ENCODE measurements at places on chromosomes 6 and 20.
A peak's percentile ranks its signal among the peaks of the same experiment; 100 is the strongest.

DNA sequence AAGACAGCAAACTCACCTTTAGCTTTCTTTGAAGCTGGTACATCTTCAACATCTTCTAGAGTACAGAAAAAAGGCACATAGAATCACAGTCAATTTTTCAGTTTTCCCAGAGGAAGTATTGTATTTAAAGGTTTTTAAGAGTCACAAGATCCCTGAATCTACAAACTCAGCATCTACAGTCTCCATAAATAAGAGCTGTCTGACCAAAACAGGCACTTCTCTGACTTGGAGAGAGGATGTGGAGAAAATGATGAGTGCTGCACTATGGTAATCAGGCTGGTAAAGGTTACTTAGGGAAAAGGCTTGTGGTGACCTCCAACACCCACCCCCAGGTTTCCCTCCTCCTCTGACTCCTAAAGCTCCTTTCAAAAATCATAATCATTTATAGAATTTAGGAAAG lies 228.0 kb downstream of the CLVS2 start:
- H3K27me3 ChIP-seq = no peaks in the 10 kb centered on the region
- no peak overlapping the region for H3K4me3 ChIP-seq
- no peaks in the 10 kb centered on the region for H3K4me1 ChIP-seq
- H3K36me3 ChIP-seq = no peaks in the 10 kb centered on the region

DNA sequence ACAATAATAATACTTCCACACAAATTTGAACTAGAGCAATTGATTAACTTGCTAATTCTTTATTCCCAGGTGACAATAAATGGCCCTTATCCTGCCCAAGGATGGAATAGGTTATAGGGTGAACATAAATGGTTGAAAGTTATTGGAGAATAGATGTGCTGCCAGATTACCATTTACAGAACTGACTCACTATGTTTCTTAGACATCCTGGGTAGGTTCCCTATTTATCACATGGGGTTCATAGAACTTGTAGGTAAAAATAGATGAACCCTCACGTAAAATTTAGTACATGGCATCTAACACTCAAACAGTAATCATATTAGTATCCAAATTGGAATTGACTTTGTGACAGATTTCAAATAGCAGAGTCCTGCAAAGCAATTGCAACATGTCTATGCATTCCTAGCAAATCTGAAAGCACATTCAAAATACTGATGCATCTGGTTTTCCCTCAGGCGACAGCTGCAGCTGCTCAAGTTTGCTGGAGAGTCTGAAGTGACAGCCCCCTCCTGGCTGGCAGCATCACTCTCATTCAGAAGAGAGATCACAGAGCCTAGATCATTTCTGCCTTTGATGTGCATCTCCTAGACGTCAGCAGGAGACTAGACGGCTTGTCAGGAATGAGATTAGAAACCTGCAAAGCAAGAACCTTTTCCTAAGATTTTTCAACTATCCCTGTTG lies 80.2 kb upstream of the RNF217 start:
- H3K4me3 ChIP-seq = no peak overlapping the region
- H3K36me3 ChIP-seq = no peaks in the 10 kb centered on the region
- H3K27ac ChIP-seq = no peak overlapping the region

GRCh38 chr20:61643656-61644377 lies 391.8 kb downstream of the CDH4 start:
- DNase-seq = no peak
- no peaks in the 10 kb centered on the region for H3K4me1 ChIP-seq
- no peak overlapping the region for H3K27ac ChIP-seq
- no peaks in the 10 kb centered on the region for H3K27me3 ChIP-seq

- no peak overlapping the region for H3K4me3 ChIP-seq
- no peaks in the 10 kb centered on the region for H3K27me3 ChIP-seq
- no peak overlapping the region for H3K27ac ChIP-seq
Measured at GRCh38 chr20:20816969-20817755, 104.7 kb upstream of the RALGAPA2 start.

GRCh38 chr20:5067877-5068645 lies 51.7 kb downstream of the PCNA start:
- peak; percentile 33 for DNase-seq
- H3K36me3 ChIP-seq = no peaks in the 10 kb centered on the region
- H3K27me3 ChIP-seq = no peaks in the 10 kb centered on the region
- H3K4me1 ChIP-seq = peaks cover under 1% of the 10 kb centered on the region
- no peak overlapping the region for H3K4me3 ChIP-seq

- no peak overlapping the region for H3K4me3 ChIP-seq
- no peak overlapping the region for H3K27ac ChIP-seq
- no peaks in the 10 kb centered on the region for H3K4me1 ChIP-seq
- no peaks in the 10 kb centered on the region for H3K36me3 ChIP-seq
- no peaks in the 10 kb centered on the region for H3K27me3 ChIP-seq
Measured at GRCh38 chr6:15462717-15463525, 199.9 kb downstream of the DTNBP1 start.

DNA sequence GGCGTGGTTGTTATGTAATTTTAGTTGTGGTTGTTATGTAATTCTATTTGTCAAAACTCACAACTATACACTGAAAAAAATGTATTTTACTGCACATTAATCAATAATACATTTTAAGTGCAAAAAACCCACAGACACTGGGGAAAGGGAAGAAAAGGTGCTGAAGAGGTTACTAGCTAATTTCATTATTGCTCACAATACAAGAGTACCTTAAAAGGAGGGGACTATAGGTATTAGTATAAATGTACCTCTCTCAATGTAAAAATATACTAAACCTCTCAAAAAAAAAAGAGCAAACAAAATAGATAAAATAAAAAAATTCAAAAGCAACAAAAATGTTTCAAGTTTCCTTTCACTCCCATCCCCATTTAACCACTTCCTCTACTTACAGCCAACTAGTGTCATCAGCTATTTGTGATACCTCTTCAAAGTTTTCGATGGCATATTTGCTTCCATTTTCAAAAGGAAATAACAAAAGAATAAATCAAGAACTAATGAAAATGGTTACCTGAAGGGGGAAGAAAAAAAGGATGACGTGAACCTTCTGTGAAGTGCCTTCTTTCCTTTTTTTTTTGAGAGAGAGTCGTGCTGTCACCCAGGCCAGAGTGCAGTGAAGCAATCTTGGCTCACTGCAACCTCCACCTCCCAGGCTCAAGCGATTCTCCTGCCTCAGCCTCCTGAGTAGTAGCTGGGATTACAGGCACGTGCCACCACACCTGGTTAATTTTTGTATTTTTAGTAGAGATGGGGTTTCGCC lies 30.2 kb downstream of the RANBP9 start:
- DNase-seq = no peak
- no peak overlapping the region for H3K4me3 ChIP-seq
- H3K27ac ChIP-seq = no peak overlapping the region
- no peaks in the 10 kb centered on the region for H3K27me3 ChIP-seq
- no peaks in the 10 kb centered on the region for H3K36me3 ChIP-seq

- H3K36me3 ChIP-seq = no peaks in the 10 kb centered on the region
- no peaks in the 10 kb centered on the region for H3K4me1 ChIP-seq
- no peak overlapping the region for H3K4me3 ChIP-seq
Measured at GRCh38 chr6:3320238-3320811, 61.6 kb downstream of the PSMG4 start.

- DNase-seq = no peak
- H3K4me3 ChIP-seq = no peak overlapping the region
- H3K4me1 ChIP-seq = no peaks in the 10 kb centered on the region
- no peak overlapping the region for H3K27ac ChIP-seq
- no peaks in the 10 kb centered on the region for H3K27me3 ChIP-seq
- H3K36me3 ChIP-seq = no peaks in the 10 kb centered on the region
Measured at GRCh38 chr6:143003676-143004075, 57.0 kb upstream of the AIG1 start.

GRCh38 chr6:119312875-119313338 lies 36.7 kb downstream of the MAN1A1 start:
- no peaks in the 10 kb centered on the region for H3K36me3 ChIP-seq
- no peaks in the 10 kb centered on the region for H3K27me3 ChIP-seq
- H3K4me1 ChIP-seq = peaks cover 25% of the 10 kb centered on the region
- no peak for DNase-seq

DNA sequence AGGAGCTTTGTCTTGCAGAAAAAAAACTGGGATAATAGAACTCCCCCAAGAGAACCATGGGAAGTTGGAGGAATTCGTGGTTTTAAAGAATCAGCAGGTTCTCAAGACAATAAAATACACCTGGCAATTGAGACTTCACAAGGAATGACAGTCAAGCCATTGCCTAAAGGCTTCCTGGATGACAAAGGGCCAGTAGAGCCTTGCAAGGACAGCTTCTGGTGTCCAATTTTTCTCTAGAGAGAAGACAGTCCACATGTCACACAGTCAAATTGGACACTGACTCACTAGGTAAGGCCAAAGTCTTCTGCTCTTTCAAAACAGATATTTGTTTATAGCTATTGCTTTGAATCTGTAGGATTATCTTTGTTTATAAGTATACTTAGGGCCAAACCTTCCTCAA lies 80.3 kb upstream of the BMP5 start:
- no peaks in the 10 kb centered on the region for H3K27me3 ChIP-seq
- H3K36me3 ChIP-seq = no peaks in the 10 kb centered on the region
- no peak overlapping the region for H3K27ac ChIP-seq
- no peak overlapping the region for H3K4me3 ChIP-seq
- no peaks in the 10 kb centered on the region for H3K4me1 ChIP-seq

GRCh38 chr6:135902756-135903331 lies 51.3 kb downstream of the PDE7B start:
- H3K4me1 ChIP-seq = no peaks in the 10 kb centered on the region
- H3K36me3 ChIP-seq = no peaks in the 10 kb centered on the region
- no peak overlapping the region for H3K27ac ChIP-seq
- H3K27me3 ChIP-seq = no peaks in the 10 kb centered on the region
- no peak overlapping the region for H3K4me3 ChIP-seq

- no peak overlapping the region for H3K4me3 ChIP-seq
- no peak overlapping the region for H3K27ac ChIP-seq
- no peak for DNase-seq
- H3K27me3 ChIP-seq = no peaks in the 10 kb centered on the region
- H3K36me3 ChIP-seq = peaks cover 59% of the 10 kb centered on the region
- no peaks in the 10 kb centered on the region for H3K4me1 ChIP-seq
Measured at GRCh38 chr6:157200611-157201010, 122.7 kb downstream of the TMEM242 start.

- peaks cover 79% of the 10 kb centered on the region for H3K36me3 ChIP-seq
- no peak overlapping the region for H3K27ac ChIP-seq
- no peak overlapping the region for H3K4me3 ChIP-seq
- H3K27me3 ChIP-seq = no peaks in the 10 kb centered on the region
- H3K4me1 ChIP-seq = peaks cover 12% of the 10 kb centered on the region
Measured at GRCh38 chr6:152201120-152201519, 393.6 kb downstream of the ESR1 start.

GRCh38 chr6:132304891-132305305 lies 96.4 kb downstream of the MOXD1 start:
- H3K36me3 ChIP-seq = no peaks in the 10 kb centered on the region
- H3K4me3 ChIP-seq = no peak overlapping the region
- no peak for DNase-seq
- no peaks in the 10 kb centered on the region for H3K4me1 ChIP-seq
- H3K27me3 ChIP-seq = no peaks in the 10 kb centered on the region

GRCh38 chr6:45595010-45595851 lies 217.5 kb upstream of the SUPT3H start:
- peaks cover 8% of the 10 kb centered on the region for H3K27me3 ChIP-seq
- H3K4me1 ChIP-seq = no peaks in the 10 kb centered on the region
- H3K36me3 ChIP-seq = no peaks in the 10 kb centered on the region
- no peak for DNase-seq

- no peaks in the 10 kb centered on the region for H3K4me1 ChIP-seq
- H3K27ac ChIP-seq = no peak overlapping the region
- DNase-seq = no peak
- H3K27me3 ChIP-seq = no peaks in the 10 kb centered on the region
Measured at GRCh38 chr6:68951270-68951669, 316.2 kb downstream of the ADGRB3 start.

DNA sequence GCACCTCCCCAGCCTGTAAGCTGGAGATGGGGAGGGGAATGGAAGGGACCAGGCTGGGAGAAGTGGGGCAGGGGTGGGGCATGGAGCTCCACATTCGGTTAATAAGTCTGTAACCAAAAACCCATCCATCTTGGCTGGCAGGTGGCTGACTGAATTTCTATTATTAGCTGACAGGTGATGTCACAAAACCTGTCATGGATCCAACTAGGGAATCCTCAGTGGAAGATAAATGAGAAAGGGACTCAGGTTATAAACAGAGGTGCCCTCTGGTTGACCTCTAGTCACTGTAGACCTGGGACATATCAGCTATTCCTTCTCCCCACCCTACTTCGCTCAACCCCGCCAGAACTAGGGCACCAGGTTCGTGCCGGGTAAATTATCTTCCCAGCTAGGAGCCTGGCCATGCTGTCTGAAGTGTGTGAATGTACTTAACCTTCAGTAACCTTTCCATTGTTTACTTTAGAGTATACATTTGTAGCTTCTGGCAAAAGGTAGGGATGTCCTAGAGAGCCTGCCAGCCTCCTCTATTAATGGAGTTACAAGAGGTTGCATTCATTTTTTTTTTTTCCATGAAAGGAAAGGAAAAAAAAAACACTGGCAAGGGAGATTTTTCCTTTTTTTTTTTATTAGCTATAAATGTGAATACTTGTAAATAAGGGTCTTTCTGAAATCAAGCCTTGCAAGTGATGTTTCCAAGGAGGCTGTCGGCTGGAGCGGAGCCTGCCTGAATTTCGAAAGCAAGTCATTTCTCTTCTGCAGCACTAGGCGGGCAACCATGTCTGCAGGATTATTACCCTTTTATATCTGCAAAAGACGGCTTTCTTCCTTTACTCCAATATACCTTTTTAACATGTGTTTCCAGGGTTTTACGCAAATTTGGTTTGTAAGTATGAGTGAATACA lies 135.9 kb downstream of the TMEM242 start:
- peaks cover 57% of the 10 kb centered on the region for H3K36me3 ChIP-seq
- DNase-seq = no peak
- no peak overlapping the region for H3K4me3 ChIP-seq
- H3K27ac ChIP-seq = peak overlapping the region; percentile 43

DNA sequence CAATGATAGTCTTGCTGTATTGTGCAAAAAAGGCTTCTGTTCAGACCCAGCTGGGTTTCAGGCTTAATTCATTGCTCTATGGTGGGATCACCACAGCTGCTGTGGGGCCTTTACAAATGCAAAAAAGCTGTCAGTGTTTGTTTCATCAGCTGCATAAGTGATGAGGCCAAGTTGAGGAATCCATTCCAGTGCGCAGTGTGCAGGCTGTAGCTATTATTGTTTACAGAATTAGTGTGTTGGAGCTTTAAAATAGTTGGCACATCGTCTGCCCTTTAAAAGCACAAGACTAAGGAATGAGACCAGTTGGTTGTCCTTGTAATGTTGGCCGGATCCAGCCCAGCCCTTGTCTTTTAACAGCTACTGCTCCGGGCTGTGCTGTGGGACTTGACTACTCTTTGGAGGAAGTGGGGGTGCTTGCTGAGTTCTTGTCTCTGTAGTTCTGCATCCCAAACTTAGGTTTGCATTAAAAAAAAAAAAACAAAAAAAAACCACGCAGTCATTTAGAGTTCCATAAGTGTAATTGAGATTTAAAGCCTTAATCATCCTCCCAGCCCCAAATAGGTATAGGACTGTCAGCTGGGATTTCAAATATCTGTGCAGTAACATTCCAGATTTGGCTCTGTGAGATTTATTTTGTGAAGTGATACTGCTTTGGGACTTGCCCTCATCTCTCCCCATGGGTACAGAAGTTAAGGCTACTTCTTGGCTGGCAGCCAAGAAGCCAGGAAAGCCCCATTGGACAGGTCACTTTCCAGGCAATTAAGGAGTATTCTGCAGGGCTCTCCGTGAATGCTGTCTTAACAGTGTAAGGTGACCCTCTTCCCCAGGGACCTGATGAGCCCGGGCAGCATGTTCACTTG lies 19.3 kb downstream of the JARID2 start:
- no peak for DNase-seq
- peaks cover 3% of the 10 kb centered on the region for H3K4me1 ChIP-seq
- no peak overlapping the region for H3K27ac ChIP-seq
